A673 (cell line): ENCODE measurements at places on chromosomes 12 and 14. TPM values are rescaled to one million over a fixed set of nuclear protein-coding genes. Genes with fewer than 3 reads are reported as not detected.
A peak's percentile ranks its signal among the peaks of the same experiment; 100 is the strongest.

- H3K36me3 ChIP-seq = no peaks in the 10 kb centered on the region
- peaks cover 62% of the 10 kb centered on the region for H3K27me3 ChIP-seq
- DNase-seq = no peak
Observed at GRCh38 chr12:26128168-26128567, 3.3 kb upstream of the BHLHE41 start.

DNA sequence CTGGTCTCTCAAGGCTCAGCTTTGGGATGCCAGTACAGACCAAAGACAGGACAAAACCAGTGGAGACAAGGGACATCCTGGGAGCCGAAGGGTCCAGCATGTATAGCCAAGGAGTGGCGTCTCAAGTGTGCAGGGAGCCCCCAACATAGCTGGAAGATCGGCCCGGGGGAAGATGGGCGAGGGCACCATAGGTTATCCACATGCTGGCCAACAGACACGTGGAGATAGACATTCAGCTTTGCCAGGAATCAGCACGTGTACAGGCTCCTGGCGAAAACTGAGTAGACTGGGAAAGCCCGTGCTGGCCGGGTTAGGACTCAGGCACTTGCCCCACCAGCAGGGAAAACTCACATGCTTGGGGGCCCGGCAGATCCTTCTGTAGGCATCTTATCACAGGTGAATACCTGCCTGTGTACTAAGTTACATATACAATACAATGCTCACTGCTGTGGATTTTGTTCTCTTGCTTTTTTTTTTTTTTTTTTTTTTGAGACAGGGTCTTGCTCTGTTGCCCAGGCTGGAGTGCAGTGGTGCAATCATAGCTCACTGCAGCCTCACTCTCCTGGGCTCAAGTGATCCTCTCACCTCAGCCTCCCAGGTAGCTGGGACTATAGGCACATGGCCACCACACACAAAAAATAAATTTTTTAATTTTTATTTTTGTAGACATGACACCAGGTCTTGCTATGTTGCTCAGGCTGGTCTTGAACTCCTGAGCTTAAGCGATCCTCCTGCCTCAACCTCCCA lies 5.6 kb upstream of the ANKRD9 start:
- H3K4me3 ChIP-seq = no peak overlapping the region
- H3K27me3 ChIP-seq = no peaks in the 10 kb centered on the region
- no peak for DNase-seq
- H3K27ac ChIP-seq = no peak overlapping the region

DNA sequence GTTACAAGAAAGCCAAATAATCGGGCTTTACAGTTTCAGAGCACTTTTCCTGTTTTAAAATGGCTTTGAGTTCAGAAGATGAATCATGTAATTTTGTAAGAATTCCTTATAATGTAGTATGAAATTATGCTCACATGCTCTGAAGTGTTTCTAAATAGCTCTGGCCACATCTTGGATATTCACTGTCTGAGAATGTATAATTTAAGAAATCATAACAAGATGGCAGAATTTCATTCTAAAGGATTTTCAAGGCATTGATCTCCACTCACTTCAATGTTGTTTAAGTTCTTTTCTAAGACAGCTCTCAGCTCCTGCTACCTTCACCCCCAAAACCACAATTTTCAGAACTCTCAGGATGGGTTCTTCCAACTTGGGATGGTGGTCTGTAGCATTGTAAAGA lies 180.1 kb downstream of the DACT1 start:
- H3K27ac ChIP-seq = no peak overlapping the region
- H3K4me3 ChIP-seq = no peak overlapping the region
- no peaks in the 10 kb centered on the region for H3K27me3 ChIP-seq

Gene SP1
- 78.4 and 80.9 TPM in 2 replicates for total RNA-seq

DNA sequence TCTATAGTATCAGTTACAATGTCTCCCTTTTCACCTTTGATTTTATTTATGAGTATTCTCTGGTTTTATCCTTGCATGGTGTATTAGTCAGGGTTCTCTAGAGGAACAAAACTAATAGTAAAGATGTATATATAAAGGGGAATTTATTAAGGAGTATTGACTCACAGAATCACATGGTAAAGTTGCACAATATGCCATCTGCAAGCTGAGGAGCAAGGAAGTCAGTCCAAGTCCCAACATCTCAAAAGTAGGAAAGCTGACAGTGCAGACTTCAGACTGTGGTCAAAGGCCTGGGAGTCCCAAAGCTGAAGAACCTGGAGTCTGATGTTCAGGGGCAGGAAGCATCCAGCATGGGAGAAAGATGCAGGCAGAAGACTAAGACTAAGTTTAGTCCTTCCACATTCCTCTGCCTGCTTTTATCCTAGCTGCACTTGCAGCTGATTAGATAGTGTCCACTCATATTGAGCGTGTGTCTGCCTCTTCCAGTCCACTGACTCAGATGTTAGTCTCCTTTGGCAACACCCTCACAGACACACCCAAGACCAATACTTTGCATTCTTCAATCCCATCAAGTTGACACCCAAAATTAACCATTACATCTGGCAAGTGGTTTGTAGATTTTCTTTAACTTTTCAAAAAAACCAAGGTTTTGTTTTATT lies 308.0 kb upstream of the LMO3 start:
- H3K4me1 ChIP-seq = no peaks in the 10 kb centered on the region
- H3K36me3 ChIP-seq = no peaks in the 10 kb centered on the region
- H3K27ac ChIP-seq = no peak overlapping the region

DNA sequence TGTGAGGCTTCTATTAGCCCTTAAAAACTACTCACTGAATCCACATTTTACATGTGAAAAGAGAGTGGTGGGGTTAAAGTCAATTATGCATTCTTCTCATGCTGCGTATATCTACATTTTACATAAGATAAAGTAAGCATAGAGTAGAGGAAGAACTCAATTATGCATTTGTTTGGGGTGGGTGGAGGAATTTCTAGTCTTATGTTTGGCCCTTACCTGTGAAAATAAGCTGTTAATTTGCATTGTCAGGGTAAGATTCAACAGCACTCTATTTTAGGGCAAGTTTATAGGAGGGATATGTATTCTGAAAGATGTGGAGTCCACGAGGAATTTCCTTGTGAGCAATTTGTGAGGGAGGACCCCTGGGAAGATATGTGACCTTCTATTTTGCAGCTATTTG lies 30.9 kb upstream of the CAPRIN2 start:
- DNase-seq = no peak
- no peaks in the 10 kb centered on the region for H3K4me1 ChIP-seq
- no peak overlapping the region for H3K27ac ChIP-seq
- H3K4me3 ChIP-seq = no peak overlapping the region
- no peaks in the 10 kb centered on the region for H3K27me3 ChIP-seq

DNA sequence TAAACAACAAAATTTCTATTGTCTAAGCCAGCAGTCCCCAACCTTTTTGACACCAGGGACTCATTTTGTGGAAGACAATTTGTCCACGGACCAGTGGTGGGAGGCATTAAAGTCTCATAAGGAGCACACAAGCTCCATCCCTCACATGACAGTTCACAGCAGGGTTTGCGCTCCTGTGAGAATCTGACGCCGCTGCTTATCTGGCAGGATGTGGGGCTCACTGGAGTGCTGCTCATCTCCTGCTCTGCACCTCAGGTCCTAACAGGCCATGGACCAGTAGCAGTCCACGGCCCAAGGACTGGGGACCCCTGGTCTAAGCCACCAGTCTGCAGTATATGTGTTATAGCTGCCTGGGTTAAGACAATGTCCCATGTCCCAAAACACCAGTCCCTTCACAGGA lies 27.2 kb downstream of the VCPKMT start:
- no peaks in the 10 kb centered on the region for H3K36me3 ChIP-seq
- H3K27me3 ChIP-seq = no peaks in the 10 kb centered on the region
- no peak for DNase-seq

DNA sequence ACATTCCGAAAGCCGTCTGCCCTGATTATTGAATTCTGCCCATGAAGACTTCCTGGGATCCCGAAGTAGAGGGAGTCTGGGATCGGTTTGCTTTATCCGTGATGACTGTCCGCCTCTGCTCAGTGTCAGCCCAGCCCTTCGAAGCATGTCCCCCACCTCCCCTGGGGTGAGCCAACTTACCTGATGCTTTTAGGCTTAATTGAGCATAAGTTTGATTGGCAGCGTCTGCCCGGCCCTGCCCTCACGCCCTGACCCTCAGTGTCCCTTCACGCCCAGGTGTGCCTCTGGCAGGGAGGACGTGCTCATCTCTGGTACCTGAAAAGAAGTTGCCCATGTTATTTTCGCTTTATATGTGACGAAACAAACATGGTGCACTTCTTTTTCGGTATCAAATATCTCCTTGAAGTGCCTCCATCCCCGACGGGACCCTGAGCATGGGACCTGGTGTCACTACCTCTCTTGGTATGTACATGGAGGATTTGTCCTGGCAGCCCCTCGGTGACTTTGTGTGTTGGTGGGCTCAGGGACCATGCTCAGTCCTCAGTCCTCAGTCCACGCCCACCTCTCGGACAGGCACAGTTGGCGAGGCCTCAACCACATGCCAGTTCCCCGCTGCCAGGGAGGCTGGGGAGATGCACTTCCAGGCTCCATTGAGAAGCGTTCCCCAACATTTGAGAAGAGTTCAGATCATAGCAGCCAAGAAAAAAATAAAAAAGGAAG lies 130.1 kb upstream of the RTL1 start:
- no peak overlapping the region for H3K4me3 ChIP-seq
- no peaks in the 10 kb centered on the region for H3K36me3 ChIP-seq
- H3K27me3 ChIP-seq = no peaks in the 10 kb centered on the region
- H3K4me1 ChIP-seq = no peaks in the 10 kb centered on the region

- H3K4me1 ChIP-seq = no peaks in the 10 kb centered on the region
- no peak overlapping the region for H3K4me3 ChIP-seq
- no peak for DNase-seq
- no peaks in the 10 kb centered on the region for H3K36me3 ChIP-seq
Observed at GRCh38 chr14:81120501-81120900, 100.3 kb downstream of the GTF2A1 start.

Gene PELI2
- total RNA-seq = 5.5 and 8.1 TPM in 2 replicates

Gene GPR84
- not detected in 2 replicates for total RNA-seq

- H3K27me3 ChIP-seq = no peaks in the 10 kb centered on the region
- peaks cover 22% of the 10 kb centered on the region for H3K4me1 ChIP-seq
- H3K27ac ChIP-seq = peak overlapping the region; percentile 85
- H3K4me3 ChIP-seq = peak overlapping the region; percentile 60
- DNase-seq = no peak
- H3K36me3 ChIP-seq = peaks cover 12% of the 10 kb centered on the region
Observed at GRCh38 chr12:31958569-31959160, 550 bp upstream of the RESF1 start.

Gene GLIPR1L2
- 0.28 TPM in 1 of 2 replicates, not detected in the other for total RNA-seq

- DNase-seq = no peak
Observed at GRCh38 chr12:3698218-3698974, 54.5 kb downstream of the CRACR2A start.

Gene RFLNA
- 0.63 and 1.1 TPM in 2 replicates for total RNA-seq

Gene C12orf57
- 226 and 260 TPM in 2 replicates for total RNA-seq

DNA sequence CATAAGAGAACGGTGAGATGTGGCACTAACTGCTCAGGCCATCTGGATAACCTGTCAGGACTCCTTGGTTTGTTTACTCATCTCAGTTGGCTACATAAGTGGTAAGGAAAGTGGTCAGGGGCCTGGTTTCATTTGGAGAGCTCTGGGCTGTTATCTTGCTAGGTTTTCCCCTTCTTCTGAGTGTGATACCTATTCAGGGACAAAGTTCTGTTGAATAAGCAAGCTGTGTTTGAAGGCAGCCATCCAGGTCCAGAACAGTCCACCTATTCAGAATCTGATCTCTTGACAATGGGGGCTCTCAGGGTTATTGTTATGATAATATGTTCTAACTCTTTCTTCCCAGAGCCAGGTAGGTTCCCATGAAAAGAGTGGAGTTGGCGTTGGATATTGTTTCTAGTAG lies 194.9 kb downstream of the PAH start:
- H3K36me3 ChIP-seq = no peaks in the 10 kb centered on the region
- H3K4me1 ChIP-seq = no peaks in the 10 kb centered on the region
- no peak overlapping the region for H3K4me3 ChIP-seq
- H3K27ac ChIP-seq = no peak overlapping the region

- no peak overlapping the region for H3K4me3 ChIP-seq
- H3K36me3 ChIP-seq = no peaks in the 10 kb centered on the region
- no peak for DNase-seq
- no peaks in the 10 kb centered on the region for H3K4me1 ChIP-seq
Observed at GRCh38 chr12:122849352-122850047, 14.2 kb downstream of the HIP1R start.

DNA sequence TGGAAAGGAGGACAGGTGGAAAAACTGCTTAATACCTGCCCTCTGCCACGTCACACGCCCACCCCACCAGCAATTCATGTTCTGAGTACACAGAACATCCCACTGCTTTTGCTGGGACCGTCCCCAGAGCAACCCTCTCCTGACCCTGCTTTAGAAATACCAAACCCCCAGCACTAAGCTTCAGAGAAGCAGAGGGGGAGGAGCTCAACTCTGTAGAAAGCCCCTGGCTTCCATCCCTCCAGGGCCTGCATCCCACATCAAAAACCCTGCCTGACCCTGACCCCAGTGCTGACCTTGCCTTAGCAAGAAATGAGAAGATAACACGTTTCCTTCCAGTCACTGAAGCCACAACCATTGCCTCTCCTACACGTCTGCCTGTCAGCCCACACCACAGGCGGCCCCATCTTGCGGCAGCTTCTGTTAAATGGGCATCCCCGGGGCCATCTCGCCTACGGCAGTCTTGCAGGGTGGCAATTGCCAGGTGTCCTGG lies 19.7 kb downstream of the VDR start:
- H3K36me3 ChIP-seq = no peaks in the 10 kb centered on the region
- H3K27ac ChIP-seq = no peak overlapping the region
- H3K4me1 ChIP-seq = no peaks in the 10 kb centered on the region
- no peak for DNase-seq
- no peaks in the 10 kb centered on the region for H3K27me3 ChIP-seq
- no peak overlapping the region for H3K4me3 ChIP-seq

Gene HCAR1
- total RNA-seq = 1.9 and 2.0 TPM in 2 replicates

DNA sequence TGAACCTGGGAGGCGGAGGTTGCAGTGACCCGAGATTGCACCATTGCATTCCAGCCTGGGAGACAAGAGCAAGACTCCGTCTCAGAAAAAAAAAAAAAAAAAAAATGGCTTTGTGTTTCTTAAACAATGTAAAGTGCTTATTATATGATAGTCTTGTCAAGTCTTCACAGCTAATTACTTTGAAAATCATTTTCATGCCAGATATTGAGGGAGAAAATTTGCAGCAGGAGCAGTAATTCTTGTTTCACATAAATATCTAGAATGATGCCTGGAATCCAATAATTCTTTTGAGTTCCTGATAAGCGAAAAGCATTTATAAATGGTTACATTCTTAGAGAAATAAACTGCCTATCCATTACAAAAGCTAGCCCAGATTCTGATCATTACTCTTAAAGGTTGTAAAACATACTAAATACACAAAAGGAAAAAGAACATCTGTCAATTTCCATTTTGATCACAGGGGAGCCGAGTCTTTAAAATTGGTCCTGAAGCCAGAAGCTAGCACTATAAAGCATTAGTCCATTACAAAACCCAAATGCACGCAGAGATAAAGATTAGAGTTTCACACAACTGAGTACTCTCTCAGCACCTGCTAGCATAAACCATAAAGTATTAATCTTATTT lies 50.3 kb downstream of the IFT81 start:
- H3K27me3 ChIP-seq = no peaks in the 10 kb centered on the region
- H3K4me3 ChIP-seq = no peak overlapping the region
- H3K36me3 ChIP-seq = no peaks in the 10 kb centered on the region
- H3K4me1 ChIP-seq = peaks cover 40% of the 10 kb centered on the region
- H3K27ac ChIP-seq = peak overlapping the region; percentile 16

- H3K27ac ChIP-seq = no peak overlapping the region
- no peak for DNase-seq
- H3K4me3 ChIP-seq = no peak overlapping the region
- no peaks in the 10 kb centered on the region for H3K4me1 ChIP-seq
- H3K36me3 ChIP-seq = no peaks in the 10 kb centered on the region
- H3K27me3 ChIP-seq = no peaks in the 10 kb centered on the region
Observed at GRCh38 chr14:51666826-51667225, 15.1 kb downstream of the FRMD6 start.

Gene LHX5
- not detected in 2 replicates for total RNA-seq
